HT-29 (cell line): ENCODE measurements at places on chromosomes 2 and 18. TPM values are rescaled to one million over a fixed set of nuclear protein-coding genes. Genes with fewer than 3 reads are reported as not detected.

Gene EPC2
- 9.0 and 12.0 TPM in 2 replicates for total RNA-seq

GRCh38 chr18:12659904-12660605, 2.1 kb upstream of the SPIRE1 start:
- DNase-seq = peak; percentile 84

- peak; percentile 77 for DNase-seq
Measured at GRCh38 chr2:85266146-85267041, 61.4 kb downstream of the TGOLN2 start.

DNA sequence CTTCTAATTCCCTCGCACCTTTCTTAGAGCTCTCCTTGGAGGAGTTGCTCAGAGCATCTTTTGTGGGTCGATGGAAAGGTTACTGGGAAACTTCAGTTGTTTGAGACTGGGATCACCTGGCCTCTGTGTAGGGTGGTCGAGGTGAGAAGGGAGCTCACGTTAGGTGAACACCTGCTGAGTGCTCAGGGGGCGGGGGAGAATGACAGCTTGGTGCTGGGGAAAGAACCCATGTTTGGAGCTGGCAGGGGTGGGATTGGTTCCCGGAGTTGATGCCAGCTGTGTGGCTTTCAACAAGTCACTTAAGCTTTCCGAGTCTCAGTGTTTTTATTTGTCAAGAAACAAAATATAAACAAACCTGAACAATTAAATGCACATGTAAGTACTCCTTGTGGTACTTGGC, 122.3 kb downstream of the GLI2 start:
- DNase-seq = no peak

DNA sequence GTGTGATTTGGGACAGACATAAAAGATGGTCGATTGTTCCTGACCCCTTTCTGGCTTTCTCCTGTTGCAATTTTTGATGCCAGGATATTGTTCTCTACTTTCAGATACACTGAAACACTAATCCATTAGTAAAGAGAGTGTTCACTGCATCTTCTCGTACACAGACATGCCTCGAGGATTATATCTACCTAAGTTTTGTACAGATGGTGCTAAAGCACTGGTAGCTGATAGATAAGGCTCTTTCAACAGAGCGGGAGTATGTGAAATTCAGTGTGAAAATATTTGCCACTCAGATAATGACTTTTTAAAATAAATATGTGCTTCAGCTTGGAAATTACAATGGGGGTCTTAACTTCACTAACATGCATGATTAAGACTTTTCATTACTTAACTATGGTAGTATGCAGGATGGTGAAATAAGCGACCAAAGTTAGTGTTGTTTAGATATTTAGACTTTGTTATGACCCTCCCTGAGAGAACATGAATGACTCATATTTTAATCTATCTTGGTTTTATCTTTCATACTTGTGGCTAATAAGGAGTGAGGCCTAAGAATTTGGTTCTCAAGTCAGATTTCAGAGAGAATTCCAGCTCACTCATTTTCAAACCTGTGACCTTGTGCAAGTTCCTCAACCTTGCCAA, 474.9 kb downstream of the NRXN1 start:
- DNase-seq = no peak

GRCh38 chr2:114076961-114077360, 187.1 kb downstream of the ACTR3 start:
- no peak for DNase-seq

- DNase-seq = no peak
Measured at GRCh38 chr2:208146006-208146405, at the start of gene CRYGB. CRYGB (minus strand) TSS chr2:208146158; CDS start chr2:208146120, 38 bp downstream.

GRCh38 chr2:55809875-55810621, 113.5 kb downstream of the EFEMP1 start:
- DNase-seq = no peak

DNA sequence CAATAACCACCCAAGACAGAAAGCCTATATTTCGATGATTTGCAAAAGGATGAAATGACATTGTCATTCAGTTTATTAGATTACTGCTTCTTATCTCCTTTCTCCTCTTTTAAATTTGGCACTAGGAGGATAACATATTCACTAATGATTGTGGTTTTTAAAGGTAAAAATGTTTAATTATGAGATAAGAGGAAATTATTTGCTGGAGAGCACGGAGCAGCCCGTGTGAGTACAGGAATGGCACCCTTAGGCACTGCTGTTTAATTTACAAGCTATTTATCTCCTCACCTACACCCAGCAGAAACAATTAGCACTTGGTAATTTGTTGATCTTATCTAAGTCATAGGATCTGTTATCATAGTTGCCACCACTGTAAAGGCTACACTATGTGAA, 87.4 kb upstream of the SP3 start:
- DNase-seq = no peak
